ENCODE measurements at places on chromosomes 11 and 22. TPM values are rescaled to one million over a fixed set of nuclear protein-coding genes. Genes with fewer than 3 reads are reported as not detected.

LARGE1 gene
- 2.8 TPM for total RNA-seq

JRKL gene
- total RNA-seq, result 11.2 TPM

TSPAN18 gene
- total RNA-seq, result 11.1 TPM

CSRP3 gene
- total RNA-seq, result not detected

SLN gene
- not detected for total RNA-seq

MYH9 gene
- 1,280 TPM for total RNA-seq

Data from pulmonary artery endothelial cell (primary cell).